ENCODE measurements at places on chromosomes 6 and 20. TPM values are rescaled to one million over a fixed set of nuclear protein-coding genes. Genes with fewer than 3 reads are reported as not detected.

DNA sequence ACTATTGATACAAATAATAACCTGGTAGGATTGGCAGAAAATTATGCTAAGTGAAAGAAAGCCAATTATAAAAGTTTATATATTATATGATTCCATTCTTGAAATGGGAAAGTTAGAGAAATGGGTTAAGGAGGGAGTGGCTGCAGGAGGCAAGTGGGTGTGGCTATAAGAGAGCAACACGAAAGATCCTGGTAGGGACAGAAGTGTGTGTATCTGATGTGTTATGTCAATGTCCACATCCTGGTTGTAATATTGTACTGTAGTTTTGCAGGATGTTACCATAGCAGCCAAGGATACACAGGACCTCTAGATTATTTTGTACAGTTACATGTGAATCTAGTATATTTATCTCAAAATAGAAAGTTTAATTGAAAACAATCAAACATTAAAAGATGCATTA, 46.8 kb downstream of the SNX5 start:
- DNase-seq, result no peak

DNA sequence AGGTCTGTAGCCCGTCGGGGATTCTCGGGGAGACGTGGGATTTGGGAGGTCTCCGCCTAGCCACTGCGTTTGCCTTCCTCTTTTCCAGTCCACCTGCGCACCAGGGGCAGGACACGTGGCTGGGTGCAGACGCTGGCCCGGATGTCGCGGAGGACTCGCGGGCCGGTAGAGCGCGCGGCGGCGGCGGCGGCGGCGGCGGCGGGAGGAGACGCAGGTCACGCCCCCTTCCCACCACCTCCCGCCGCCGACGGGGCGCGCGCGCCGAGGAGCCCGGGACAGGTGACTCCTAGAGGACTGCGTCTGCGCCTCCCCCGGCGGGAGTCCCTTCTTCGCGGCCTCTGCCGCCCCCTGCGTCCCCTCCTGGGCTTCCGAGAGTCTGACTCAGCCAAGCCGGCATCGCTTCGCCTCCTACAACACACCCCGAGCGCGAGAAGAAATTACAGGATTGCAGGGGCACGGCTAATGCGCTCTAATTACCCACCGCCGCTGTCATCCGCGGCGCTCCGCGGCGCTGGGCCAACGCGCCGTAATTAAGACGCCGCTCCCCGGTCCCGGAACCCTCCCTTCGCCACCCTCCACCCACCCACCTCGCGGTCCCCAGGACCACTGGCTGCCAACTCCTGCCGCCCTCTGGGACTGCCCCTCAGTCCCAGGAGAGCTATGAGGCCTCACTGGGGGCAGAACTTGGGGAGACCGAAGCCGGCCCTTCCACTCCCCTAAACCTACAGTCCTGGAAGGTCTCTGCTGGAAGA, 124.5 kb downstream of the MRPL14 start:
- DNase-seq, result no peak

DLL1 gene
- 11.2 TPM for total RNA-seq

GRCh38 chr20:53949319-53949839, 121.0 kb downstream of the BCAS1 start:
- no peak for DNase-seq

ZNF341 gene
- 1.5 TPM for total RNA-seq

Measured in skin of body (tissue), 3 donors.